Immature natural killer cell (primary cell): ENCODE measurements at places on chromosomes 11 and 22.

GRCh38 chr11:44687388-44687787 is 39.4 kb upstream of the TSPAN18 start:
- H3K4me3 ChIP-seq: no peak overlapping the region
- DNase-seq: no peak
- no peaks in the 10 kb centered on the region for H3K36me3 ChIP-seq
- peaks cover 2% of the 10 kb centered on the region for H3K27me3 ChIP-seq
- H3K27ac ChIP-seq: no peak overlapping the region

DNA sequence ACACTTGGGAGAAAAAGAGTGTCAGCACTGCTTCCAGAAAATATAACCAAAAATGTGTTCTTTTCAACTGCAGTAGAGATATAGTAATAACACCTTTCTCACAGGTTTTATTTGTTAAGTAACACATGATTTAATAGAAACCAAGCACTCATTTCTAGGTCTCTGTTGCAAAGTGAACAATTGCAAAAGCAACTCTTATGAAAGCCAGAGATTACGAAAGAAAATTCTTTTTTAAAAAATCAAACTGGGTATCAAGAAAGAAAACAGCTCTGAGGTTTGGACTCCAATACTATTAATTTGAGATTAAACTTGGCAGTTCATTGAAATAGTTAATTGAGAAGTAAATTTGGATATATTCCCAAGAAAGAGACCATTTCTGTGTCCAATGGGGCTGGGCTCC is 9.8 kb upstream of the XKR3 start:
- H3K4me1 ChIP-seq: no peaks in the 10 kb centered on the region
- no peaks in the 10 kb centered on the region for H3K27me3 ChIP-seq

DNA sequence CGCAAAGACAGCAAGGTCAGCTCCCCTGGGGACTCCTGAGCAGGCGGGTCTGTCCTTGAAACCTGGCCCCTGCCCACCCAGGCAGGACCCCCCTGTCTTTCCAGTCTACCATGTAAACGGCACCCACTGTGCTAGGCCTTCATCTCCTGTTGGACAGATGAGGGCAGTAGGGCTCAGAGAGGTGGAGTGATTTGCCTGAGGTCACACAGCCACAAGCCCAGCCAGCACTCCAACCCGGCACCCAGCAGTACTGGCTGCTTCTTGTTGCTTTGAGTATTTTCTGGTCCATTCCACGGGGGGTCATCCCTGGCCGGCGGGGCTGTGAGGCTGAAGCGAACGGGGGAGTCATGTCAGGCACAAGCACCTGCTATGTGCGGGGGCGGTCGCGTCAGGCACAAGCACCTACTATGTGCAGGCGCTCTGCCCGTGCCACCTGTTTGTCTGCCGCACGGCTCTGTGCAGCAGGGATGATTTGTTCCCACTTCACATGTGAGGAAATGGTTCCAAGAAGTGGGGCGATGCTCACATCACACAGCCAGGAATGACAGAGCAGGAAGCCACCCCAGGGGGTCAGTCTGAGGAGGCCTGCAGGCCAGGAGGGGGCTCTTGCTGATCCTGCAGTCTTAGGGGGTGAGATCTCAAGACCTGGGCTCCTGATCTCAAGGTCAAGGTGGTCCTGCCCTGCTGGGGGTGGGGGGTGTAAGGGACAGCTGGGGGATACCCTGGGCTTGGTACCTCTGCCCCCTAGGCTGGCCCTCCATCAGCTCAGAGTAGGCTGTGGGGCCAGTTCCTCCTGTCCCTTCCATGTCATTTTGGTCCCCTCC is 110.7 kb downstream of the CACNA1I start:
- H3K27ac ChIP-seq: no peak overlapping the region
- peaks cover 1% of the 10 kb centered on the region for H3K4me1 ChIP-seq
- H3K27me3 ChIP-seq: peaks cover 15% of the 10 kb centered on the region

DNA sequence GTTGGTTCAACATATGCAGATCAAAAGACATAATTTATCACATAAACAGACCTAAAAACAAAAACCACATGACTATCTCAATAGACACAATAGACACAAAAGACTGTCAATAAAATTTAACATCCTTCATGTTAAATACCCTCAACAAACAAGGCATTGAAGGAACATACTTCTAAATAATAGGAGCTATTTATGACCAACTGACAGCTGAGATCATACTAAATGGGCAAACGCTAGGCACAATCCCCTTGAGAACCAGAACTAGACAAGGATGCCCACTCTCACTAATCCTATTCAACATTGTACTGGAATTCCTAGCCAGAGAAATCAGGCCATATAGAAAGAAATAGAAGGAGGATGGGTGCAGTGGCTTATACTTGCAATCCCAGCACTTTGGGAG is 50.3 kb upstream of the GLYAT start:
- no peaks in the 10 kb centered on the region for H3K4me1 ChIP-seq
- H3K4me3 ChIP-seq: no peak overlapping the region
- no peaks in the 10 kb centered on the region for H3K27me3 ChIP-seq
- DNase-seq: no peak
- no peaks in the 10 kb centered on the region for H3K36me3 ChIP-seq
- no peak overlapping the region for H3K27ac ChIP-seq

GRCh38 chr22:30226192-30226832 is 20.2 kb downstream of the LIF start:
- no peak overlapping the region for H3K27ac ChIP-seq
- no peak overlapping the region for H3K4me3 ChIP-seq

DNA sequence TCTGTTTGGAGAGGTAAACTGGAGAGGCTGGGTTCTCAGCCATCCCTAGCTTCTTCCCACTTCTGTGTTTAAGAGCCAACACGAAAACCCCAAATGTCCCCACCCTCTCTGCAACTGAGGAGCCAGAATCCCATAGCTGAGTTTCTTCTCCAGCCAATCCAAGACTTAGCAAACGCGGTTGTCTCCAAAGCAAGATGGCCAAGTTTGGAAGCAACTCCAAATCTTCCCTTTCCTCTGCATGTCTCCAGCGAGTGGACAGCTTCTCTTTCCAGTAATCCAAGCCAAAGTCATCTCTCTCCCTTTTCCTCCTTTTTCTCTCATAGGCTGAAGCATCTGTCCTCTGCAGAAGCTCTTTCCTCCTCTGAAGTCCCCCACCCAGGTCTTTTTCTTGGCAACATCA is 539.2 kb downstream of the MIAT start:
- peaks cover 8% of the 10 kb centered on the region for H3K27me3 ChIP-seq
- no peak overlapping the region for H3K4me3 ChIP-seq
- H3K36me3 ChIP-seq: no peaks in the 10 kb centered on the region
- DNase-seq: no peak
- no peaks in the 10 kb centered on the region for H3K4me1 ChIP-seq

DNA sequence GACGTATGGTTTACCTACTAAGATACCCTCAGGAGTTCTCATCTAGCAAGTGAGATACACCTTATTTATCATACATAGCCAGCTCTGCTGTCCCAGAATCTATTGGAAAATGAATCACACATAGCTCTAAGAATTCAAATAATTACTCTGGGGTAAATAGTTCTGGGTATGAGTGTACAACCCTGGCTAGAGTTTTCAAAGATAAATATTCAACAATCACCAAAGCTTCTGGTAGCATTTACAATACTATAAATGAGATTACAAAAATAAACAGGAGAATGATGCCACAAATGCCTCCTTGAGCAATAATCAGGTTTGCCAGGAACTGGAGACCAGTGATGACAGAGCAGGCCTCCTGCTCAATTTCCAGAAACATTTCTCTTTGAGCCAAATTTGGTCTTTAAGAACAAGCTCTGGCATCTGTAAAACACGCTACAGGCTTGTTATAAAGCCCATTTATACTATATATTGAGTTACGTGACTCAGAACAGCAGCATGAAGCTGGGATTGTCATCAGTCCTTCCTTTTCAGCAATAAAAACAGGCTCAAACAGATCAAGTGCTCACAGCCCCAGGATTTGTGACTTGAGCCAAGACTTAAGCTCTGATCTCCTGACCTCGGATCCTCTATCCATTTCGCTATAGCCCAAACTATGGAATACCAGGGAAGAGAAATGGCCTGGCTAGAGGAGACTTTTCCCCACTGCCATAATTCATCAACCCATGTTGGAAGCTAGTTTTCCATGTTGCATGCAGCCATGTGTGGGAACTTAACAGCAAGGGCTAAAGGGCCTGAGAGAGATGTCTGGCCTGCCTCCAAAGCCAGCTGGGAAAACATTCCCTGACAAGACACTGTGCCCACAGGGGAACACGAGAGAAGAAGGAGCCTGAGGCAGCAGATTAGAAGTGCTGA is 19.7 kb downstream of the RAB30 start:
- no peak for DNase-seq
- H3K27ac ChIP-seq: no peak overlapping the region
- no peak overlapping the region for H3K4me3 ChIP-seq

GRCh38 chr22:32701034-32701433 is 100.5 kb upstream of the TIMP3 start:
- no peak for DNase-seq
- peaks cover 12% of the 10 kb centered on the region for H3K27me3 ChIP-seq
- no peak overlapping the region for H3K4me3 ChIP-seq
- no peak overlapping the region for H3K27ac ChIP-seq

- H3K27me3 ChIP-seq: no peaks in the 10 kb centered on the region
- peaks cover 30% of the 10 kb centered on the region for H3K4me1 ChIP-seq
Observed at GRCh38 chr11:46529928-46530574, 63.8 kb downstream of the AMBRA1 start.

DNA sequence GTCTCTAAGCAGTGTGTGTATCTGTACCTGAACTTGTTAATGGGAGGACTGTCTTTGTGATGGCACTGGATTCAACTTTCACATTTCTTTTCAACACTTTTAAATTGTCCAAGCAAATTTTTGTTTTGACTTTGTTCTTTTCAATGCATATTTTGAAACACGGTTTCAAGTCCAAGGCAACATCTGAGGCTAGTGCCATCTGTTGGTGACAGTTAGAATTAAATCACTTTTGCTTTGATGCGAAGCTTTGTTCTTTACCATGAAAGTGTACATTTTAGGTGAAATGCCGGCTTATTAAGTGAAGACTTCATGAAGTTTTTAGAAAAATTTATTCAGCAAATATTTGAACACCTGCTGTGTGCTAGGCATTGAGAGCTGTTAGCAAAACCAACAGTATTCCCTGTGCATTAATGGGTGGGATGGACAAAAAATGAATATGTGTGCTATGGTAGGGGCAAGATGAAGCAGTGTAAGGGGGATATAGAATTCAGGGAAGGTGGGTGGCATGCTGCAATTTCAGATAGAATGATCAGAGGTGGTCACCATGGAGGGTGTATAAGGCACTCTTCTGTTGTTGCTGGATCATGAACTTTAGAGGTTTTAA is 70.2 kb downstream of the DDX10 start:
- DNase-seq: peak; percentile 2
- peaks cover 10% of the 10 kb centered on the region for H3K36me3 ChIP-seq
- H3K27me3 ChIP-seq: no peaks in the 10 kb centered on the region
- H3K4me3 ChIP-seq: no peak overlapping the region
- no peak overlapping the region for H3K27ac ChIP-seq

DNA sequence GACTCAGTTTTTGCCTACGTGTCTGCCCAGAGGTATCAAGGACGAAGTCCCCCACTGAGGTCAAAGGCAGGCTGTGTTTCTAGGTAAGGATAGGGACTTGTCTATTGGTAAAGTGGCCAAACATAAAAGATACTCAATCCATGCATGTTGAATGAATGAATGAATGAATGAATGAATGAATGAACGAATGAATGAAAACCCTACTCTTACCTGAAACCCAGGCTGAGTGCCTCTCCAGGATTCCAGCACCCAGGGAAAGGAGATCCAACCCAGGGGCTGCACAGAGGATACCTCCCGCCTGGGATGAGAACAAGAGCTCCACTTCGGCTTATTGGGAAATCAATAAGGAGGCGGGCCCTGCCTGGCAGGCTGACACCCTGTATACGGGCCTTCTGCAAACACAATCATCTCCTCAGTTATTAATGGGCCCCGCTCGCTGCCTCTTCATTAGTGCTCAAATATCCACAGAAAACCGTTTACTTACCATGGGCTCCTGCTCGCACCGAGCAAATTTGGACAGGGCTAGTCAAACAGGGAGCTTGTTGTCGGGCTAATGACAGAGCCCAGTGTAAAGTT is 177.4 kb downstream of the BUD13 start:
- no peak for DNase-seq
- no peaks in the 10 kb centered on the region for H3K4me1 ChIP-seq
- H3K27ac ChIP-seq: no peak overlapping the region

GRCh38 chr11:97883086-97883485 is 1137.7 kb upstream of the CNTN5 start:
- no peaks in the 10 kb centered on the region for H3K4me1 ChIP-seq
- H3K27me3 ChIP-seq: no peaks in the 10 kb centered on the region

GRCh38 chr11:86615487-86615886 is 56.9 kb downstream of the ME3 start:
- H3K27me3 ChIP-seq: peaks cover 7% of the 10 kb centered on the region
- DNase-seq: no peak
- peaks cover 6% of the 10 kb centered on the region for H3K4me1 ChIP-seq
- no peak overlapping the region for H3K4me3 ChIP-seq
- no peaks in the 10 kb centered on the region for H3K36me3 ChIP-seq

DNA sequence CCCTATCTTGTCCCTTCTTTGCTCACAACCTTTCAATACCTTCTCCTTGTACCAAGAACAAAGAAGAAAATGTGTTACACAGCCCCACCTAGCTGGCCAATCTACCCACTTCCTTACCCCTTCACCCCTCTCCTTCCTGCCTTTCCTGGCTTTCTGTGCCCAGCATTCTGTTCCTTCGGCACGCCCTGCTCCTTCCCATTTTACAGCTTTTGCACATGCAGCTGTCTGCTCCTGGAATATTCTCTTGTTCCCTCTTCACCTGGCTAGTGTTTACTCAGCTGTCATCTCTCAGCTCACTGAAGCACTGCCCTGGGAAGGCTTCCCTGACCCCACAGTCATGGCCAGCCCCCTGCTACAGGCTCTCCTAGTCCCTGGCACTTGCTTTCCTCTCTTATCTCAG is 30.7 kb downstream of the SERPINH1 start:
- no peak overlapping the region for H3K27ac ChIP-seq
- peaks cover 6% of the 10 kb centered on the region for H3K27me3 ChIP-seq
- H3K4me1 ChIP-seq: peaks cover 12% of the 10 kb centered on the region
- no peak overlapping the region for H3K4me3 ChIP-seq

GRCh38 chr11:2832533-2833020 is 53.0 kb downstream of the CDKN1C start:
- no peaks in the 10 kb centered on the region for H3K4me1 ChIP-seq
- no peak overlapping the region for H3K27ac ChIP-seq

DNA sequence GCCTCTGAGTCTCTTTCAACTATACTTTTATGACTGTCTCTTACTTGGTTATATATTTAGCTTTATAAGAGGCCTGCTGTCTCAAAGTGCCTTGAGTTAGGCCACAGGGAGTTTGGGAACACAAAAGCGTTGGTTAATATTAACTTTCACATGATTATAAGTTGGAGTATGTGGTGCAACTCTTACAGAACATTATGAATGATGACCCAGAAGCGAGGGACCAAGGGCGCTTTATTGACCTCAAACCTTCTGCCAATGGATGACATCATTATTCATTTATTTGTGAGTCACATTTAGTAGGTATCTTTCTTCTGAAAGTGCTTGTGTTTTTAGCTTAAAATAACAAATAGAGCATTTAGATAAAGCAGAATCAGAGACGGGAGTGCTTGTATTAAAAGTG is 298.0 kb upstream of the ZC3H12C start:
- H3K27ac ChIP-seq: no peak overlapping the region
- H3K27me3 ChIP-seq: no peaks in the 10 kb centered on the region
- H3K4me3 ChIP-seq: no peak overlapping the region
- H3K4me1 ChIP-seq: no peaks in the 10 kb centered on the region
